ENCODE measurements at places on chromosomes 2 and 18.
A peak's percentile ranks its signal among the peaks of the same experiment; 100 is the strongest.

GRCh38 chr18:62412231-62412979 is 87.3 kb downstream of the TNFRSF11A start:
- no peaks in the 10 kb centered on the region for H3K4me1 ChIP-seq
- H3K4me3 ChIP-seq = no peak overlapping the region
- H3K27ac ChIP-seq = no peak overlapping the region
- DNase-seq = no peak
- H3K36me3 ChIP-seq = no peaks in the 10 kb centered on the region
- H3K27me3 ChIP-seq = peaks cover 5% of the 10 kb centered on the region

- H3K27ac ChIP-seq = no peak overlapping the region
- no peaks in the 10 kb centered on the region for H3K27me3 ChIP-seq
- no peak overlapping the region for H3K4me3 ChIP-seq
Measured at GRCh38 chr2:239236808-239237205, 164.0 kb downstream of the HDAC4 start.

DNA sequence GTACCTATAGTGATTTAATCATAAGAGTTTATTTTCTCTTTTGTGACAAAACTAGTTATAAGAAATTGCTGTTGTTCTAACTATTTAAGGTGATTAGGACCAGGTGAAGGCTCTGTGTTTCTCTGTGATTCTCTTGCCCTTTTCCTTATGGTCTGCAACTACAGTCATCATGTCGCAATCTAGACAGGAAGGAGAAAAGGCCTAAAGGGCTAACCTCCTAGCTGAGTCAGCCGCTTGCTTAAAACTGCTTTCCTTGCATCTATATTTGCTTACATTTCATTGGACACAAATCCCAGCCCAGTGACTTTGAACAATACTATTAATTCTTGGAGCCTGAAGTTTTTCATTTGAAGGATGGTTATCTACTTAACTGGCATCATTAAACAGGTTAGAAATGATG is 93.1 kb downstream of the PIK3C3 start:
- H3K27me3 ChIP-seq = no peaks in the 10 kb centered on the region
- peaks cover 4% of the 10 kb centered on the region for H3K4me1 ChIP-seq
- DNase-seq = no peak
- H3K36me3 ChIP-seq = peaks cover 65% of the 10 kb centered on the region

- H3K4me3 ChIP-seq = no peak overlapping the region
- H3K36me3 ChIP-seq = no peaks in the 10 kb centered on the region
- no peaks in the 10 kb centered on the region for H3K4me1 ChIP-seq
- H3K27me3 ChIP-seq = no peaks in the 10 kb centered on the region
- no peak overlapping the region for H3K27ac ChIP-seq
Measured at GRCh38 chr2:138744713-138745112, 35.5 kb downstream of the NXPH2 start.

DNA sequence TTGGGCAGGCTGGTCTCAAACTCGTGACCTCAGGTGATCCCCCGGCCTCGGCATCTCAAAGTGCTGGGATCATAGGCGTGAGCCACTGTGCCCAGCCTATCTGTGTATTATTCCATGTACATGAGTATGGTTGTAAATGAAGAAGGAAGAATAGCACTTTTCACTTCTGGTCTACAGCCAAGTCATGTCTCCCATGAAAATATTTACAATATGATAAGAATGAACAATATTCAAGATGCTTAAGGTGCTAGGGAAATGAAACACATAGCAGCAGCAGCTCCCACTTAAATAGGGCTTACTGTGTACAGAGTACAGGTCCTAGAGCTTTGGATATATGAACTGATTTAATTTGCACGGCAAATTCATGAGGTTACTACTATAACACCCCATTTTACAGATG is 70.3 kb upstream of the COL5A2 start:
- no peaks in the 10 kb centered on the region for H3K4me1 ChIP-seq
- H3K27ac ChIP-seq = no peak overlapping the region
- no peaks in the 10 kb centered on the region for H3K27me3 ChIP-seq
- H3K36me3 ChIP-seq = no peaks in the 10 kb centered on the region
- no peak overlapping the region for H3K4me3 ChIP-seq
- no peak for DNase-seq

GRCh38 chr18:3281456-3282400 is 19.8 kb downstream of the MYL12B start:
- no peak overlapping the region for H3K27ac ChIP-seq
- peaks cover 23% of the 10 kb centered on the region for H3K36me3 ChIP-seq
- H3K4me3 ChIP-seq = no peak overlapping the region
- no peak for DNase-seq

GRCh38 chr2:112879491-112880041 is 31.4 kb upstream of the IL37 start:
- no peaks in the 10 kb centered on the region for H3K27me3 ChIP-seq
- H3K36me3 ChIP-seq = no peaks in the 10 kb centered on the region

GRCh38 chr18:61635901-61636528 is 256.8 kb downstream of the RNF152 start:
- H3K4me1 ChIP-seq = peaks cover 9% of the 10 kb centered on the region
- peak; percentile 59 for DNase-seq
- no peaks in the 10 kb centered on the region for H3K27me3 ChIP-seq
- no peaks in the 10 kb centered on the region for H3K36me3 ChIP-seq
- no peak overlapping the region for H3K27ac ChIP-seq

DNA sequence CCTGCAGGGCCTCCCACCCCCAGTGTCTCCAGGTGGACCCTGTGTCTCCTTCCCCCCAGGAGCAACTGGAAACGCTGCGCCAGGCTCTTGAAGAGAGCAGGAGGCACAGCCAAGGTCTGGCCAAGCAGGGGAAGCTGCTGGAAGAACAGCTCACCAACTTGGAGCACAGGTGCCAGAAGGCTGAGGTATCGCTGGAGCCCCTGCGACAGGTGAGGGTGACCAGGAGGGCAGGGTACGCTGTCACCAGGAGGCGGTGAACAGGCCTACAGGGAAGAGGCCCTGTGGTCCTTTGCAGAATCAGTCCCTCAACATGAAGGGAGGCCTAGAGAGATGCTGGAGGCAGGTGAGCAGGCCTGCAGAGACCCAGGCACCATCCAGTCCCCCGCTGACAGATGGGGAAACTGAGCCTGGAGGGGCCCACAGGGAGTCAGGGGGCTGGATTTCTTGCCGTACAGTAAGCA is 15.6 kb upstream of the SNED1 start:
- no peaks in the 10 kb centered on the region for H3K36me3 ChIP-seq
- peaks cover 6% of the 10 kb centered on the region for H3K27me3 ChIP-seq
- no peak for DNase-seq
- no peak overlapping the region for H3K27ac ChIP-seq
- H3K4me1 ChIP-seq = peaks cover 20% of the 10 kb centered on the region
- H3K4me3 ChIP-seq = no peak overlapping the region

DNA sequence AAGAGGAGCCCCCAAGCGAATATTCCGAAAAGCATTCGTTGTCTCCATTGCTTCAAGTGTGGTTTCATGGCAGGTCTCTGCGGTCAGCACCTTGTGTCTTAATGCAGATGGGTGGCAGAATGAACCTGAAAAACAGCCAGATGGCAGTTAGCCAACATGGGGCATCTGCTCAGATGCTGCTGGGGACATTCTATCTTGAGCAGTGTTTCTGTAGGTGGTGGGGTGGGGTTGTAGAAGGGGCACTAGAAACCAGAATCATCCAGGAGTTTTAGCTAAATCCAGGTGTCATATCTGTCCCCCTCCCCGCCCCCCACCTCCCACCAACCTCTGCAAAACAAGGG is 42.1 kb downstream of the ST6GAL2 start:
- H3K4me3 ChIP-seq = no peak overlapping the region
- DNase-seq = no peak
- H3K27me3 ChIP-seq = no peaks in the 10 kb centered on the region
- H3K27ac ChIP-seq = no peak overlapping the region
- no peaks in the 10 kb centered on the region for H3K36me3 ChIP-seq

- peak overlapping the region; percentile 91 for H3K27ac ChIP-seq
- H3K4me1 ChIP-seq = peaks cover 70% of the 10 kb centered on the region
- no peak for DNase-seq
- no peaks in the 10 kb centered on the region for H3K27me3 ChIP-seq
- peak overlapping the region; percentile 29 for H3K4me3 ChIP-seq
- no peaks in the 10 kb centered on the region for H3K36me3 ChIP-seq
Measured at GRCh38 chr2:237675316-237675715, 47.9 kb downstream of the LRRFIP1 start.

GRCh38 chr2:32192418-32192817 is 26.8 kb downstream of the SLC30A6 start:
- H3K36me3 ChIP-seq = peaks cover 54% of the 10 kb centered on the region
- no peaks in the 10 kb centered on the region for H3K4me1 ChIP-seq
- H3K4me3 ChIP-seq = no peak overlapping the region
- H3K27ac ChIP-seq = no peak overlapping the region
- DNase-seq = no peak

DNA sequence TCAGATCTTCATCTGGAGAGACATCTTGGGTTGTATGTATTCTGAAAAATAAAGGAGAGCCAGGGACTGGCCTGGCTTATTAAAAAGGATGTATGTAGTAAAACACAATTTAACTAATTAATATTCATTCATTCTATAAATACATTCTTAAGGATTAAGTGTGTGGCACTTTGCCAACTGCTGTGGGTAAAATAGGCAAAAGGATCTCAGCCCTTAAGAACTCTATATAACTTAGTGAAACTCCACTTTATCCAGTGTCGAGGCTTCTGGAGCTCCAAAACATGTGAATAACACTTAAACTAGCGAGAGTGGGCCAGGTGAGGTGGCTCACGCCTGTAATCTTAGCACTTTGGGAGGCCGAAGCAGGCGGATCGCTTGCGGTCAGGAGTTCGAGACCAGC is 7.7 kb upstream of the STK39 start:
- H3K36me3 ChIP-seq = no peaks in the 10 kb centered on the region
- DNase-seq = no peak
- H3K4me3 ChIP-seq = no peak overlapping the region
- no peaks in the 10 kb centered on the region for H3K4me1 ChIP-seq
- no peaks in the 10 kb centered on the region for H3K27me3 ChIP-seq

GRCh38 chr2:108594132-108594981 is 60.1 kb downstream of the LIMS1 start:
- no peak overlapping the region for H3K4me3 ChIP-seq
- no peak for DNase-seq
- no peaks in the 10 kb centered on the region for H3K36me3 ChIP-seq
- peak overlapping the region; percentile 75 for H3K27ac ChIP-seq
- H3K4me1 ChIP-seq = peaks cover 37% of the 10 kb centered on the region

Measured in upper lobe of right lung (tissue), 1 donor.